ENCODE measurements at places on chromosomes 2 and 18.

GRCh38 chr2:203670939-203671338 lies 35.5 kb upstream of the CD28 start:
- DNase-seq: no peak

DNA sequence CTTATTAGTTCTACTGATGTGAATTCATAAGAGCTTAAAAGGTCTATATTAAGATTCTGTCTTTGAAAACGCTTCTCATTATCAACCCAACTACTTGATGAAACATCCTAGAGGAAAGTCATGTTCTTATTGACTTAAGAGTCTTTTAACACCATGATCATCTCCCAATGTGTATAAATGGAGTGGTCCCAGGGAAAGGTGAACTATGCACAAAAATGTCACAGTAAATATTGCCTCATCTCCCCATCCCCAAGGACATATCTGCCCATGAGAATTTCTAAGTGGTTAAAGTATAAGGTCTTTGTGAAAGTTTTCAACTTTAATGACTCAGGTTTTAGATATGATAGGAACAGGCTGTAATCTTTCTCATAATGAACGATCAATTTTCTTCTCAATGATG lies 240.1 kb downstream of the IRS1 start:
- no peak for DNase-seq

GRCh38 chr2:189854187-189854586 lies 69.9 kb downstream of the PMS1 start:
- DNase-seq: no peak

DNA sequence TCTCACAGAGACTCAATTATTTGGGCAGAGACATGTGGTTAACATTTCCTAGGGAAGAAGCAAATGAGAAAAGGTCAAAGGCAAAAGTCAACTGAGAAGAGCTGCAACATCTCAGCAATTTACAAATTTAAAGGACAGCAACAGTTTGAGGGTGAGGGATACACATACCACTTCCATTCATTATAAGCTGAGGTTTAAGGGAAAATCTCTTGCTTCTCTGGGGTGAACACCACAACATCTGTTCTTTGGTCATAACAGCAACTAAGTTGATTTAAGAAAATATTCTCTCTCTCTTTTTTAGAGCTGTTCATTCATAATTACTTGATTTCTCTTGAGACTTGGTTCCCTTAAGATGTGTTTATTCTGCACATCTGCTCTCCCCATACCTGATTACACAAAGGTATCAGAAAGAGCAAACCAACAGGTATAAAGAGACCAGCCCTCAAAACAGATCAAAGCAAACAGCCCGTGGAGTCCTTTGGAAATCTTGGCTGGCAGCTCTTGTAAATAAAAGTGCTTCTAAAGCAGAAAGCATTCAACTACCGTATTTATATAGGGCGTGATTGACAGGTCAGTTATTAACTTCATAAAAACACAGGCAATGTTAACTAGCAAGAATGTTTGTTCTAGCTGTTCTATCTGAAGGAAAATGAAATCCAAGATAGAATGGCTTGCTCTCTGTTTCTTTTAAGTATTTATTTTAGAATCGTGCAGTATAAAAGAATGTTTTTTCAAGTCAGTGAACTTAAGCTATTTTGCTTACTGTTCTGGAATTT lies 132.8 kb downstream of the THADA start:
- DNase-seq: no peak

- no peak for DNase-seq
These were observed 22.1 kb upstream of the CBLN2 start for GRCh38 chr18:72566290-72566689.

GRCh38 chr2:110870545-110870944 lies 138.2 kb downstream of the ACOXL start:
- no peak for DNase-seq

GRCh38 chr2:64114063-64114911 lies 29.9 kb downstream of the PELI1 start:
- DNase-seq: peak; percentile 78

DNA sequence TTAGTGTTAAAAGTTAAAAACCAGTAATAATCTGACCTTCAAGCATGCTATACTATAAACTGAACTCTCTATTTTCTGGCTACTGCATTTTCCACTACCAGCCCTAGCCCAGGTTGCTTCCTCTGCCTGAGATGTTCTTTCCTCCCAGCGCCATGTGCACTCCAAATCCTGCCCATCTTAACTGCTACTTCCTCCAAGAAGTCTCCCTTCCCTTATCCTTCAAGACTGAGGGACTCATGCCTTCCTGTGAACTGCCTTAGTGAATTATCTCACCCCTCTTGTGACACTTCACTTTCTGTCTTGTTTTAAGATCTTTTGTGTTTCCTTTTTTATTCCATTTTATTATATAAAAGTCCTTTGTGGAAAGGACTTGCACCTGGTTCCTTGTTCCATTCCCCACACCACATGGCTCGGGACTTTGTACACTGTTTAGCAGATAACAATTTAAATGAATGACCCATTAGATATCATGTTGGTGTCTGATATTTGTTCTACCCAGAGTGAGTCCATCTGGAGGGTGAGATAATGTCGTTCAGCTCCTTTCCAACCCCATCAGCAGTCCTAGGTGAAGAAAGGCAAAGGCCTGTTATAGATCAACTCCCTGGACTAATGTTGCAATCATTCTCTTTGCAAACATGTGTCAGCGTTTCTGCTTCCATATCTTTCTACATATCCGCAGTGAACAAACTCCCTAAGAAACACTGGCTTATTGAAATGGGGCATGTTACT lies 20.9 kb upstream of the AGFG1 start:
- peak; percentile 30 for DNase-seq

GRCh38 chr2:216221811-216222210 lies 112.7 kb downstream of the XRCC5 start:
- no peak for DNase-seq

DNA sequence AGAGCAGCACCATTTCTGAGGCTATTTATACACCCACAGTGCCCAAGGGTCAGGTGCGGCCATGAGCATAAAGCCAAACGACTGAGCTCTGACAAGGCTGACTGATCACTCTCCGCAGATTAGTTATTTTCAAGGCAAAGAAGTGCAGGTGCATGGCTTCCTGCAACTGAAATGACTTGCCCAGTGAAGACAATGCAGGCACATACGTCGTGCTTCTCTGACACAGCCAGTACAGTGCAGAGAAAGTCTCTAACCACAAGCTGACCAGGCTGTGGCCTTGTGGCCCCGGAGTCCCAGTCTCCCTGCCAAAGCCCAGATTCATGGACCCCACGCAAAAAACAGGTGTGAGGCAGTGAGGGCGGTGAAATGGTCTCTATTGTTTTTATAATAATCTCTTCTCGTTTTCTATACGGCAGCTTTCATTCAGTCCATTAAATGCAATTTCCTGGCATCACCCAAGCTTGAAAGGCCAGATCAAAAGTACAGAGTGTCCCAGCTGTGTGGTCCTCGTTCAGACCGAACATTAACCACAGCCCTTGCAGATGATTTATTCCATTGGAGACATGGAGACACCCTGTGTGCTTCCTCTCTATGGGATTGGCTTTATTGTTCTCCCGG lies 447.0 kb upstream of the ID2 start:
- DNase-seq: no peak

GRCh38 chr18:26993568-26993967 lies 128.1 kb upstream of the AQP4 start:
- no peak for DNase-seq

DNA sequence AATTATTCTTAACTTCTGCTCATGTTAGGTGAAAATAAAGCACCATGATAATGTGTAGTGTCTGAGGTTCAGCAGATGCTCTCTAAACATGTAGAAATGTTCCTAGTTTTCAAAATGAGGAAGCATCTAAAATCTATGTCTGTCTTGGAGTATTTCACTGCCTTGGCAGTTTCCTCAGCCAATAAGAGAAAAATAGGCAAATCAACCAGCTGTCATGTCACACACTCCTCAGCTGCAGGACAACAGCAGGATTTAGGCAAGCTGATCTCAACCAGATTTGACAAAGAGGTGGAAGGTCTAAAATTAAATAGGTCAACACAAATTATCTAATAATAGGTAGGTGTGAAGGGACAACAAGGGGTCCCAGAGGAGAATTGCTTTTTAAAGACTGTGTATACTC lies 164.1 kb upstream of the BOD1L2 start:
- no peak for DNase-seq

- no peak for DNase-seq
These were observed 149.2 kb upstream of the COPS8 start for GRCh38 chr2:236936446-236936940.

DNA sequence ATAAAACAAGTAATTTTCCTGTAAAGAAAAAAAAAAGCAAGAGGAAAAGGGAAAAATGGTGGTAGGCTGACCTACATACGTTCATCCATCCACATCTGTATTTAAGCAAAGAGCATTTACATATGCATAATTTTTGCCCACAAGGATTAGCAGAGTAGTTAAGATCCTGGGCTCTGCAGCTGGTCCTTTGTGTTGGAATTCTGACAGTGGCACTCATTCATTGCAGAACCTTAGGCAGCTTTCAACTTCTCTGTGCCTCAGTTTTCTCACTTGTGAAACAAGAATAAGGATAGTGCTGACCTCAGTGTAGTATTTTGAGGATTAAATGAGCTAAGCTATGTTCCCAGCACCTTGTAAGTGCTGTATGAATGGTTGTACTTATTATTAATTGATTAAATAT lies 211.3 kb downstream of the ARL4C start:
- DNase-seq: no peak

GRCh38 chr2:145806546-145806945 lies 1286.6 kb upstream of the ZEB2 start:
- no peak for DNase-seq

DNA sequence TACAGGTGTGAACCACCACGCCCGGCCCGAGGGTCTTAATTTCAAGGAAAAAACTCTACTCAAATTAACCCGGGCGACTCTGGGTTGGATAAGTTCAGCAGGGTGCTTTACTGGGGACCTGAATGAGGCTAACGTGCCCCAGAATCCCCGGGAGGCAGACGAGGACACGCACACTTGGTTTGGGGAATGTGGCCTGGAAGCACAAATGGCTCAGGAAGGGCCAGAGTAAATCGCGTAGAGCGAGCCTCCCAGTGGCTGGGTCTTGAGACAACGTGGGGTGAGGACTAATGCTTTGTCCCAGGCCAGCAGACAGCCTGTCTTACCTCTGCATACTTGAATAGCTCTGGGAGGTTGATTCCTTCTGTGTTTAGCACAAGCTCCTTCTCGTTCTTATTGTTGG lies 75.8 kb downstream of the POLR1A start:
- no peak for DNase-seq

GRCh38 chr2:201466050-201466675 lies 14.6 kb downstream of the STRADB start:
- no peak for DNase-seq

GRCh38 chr2:105754994-105755393 lies 10.3 kb downstream of the NCK2 start:
- no peak for DNase-seq

DNA sequence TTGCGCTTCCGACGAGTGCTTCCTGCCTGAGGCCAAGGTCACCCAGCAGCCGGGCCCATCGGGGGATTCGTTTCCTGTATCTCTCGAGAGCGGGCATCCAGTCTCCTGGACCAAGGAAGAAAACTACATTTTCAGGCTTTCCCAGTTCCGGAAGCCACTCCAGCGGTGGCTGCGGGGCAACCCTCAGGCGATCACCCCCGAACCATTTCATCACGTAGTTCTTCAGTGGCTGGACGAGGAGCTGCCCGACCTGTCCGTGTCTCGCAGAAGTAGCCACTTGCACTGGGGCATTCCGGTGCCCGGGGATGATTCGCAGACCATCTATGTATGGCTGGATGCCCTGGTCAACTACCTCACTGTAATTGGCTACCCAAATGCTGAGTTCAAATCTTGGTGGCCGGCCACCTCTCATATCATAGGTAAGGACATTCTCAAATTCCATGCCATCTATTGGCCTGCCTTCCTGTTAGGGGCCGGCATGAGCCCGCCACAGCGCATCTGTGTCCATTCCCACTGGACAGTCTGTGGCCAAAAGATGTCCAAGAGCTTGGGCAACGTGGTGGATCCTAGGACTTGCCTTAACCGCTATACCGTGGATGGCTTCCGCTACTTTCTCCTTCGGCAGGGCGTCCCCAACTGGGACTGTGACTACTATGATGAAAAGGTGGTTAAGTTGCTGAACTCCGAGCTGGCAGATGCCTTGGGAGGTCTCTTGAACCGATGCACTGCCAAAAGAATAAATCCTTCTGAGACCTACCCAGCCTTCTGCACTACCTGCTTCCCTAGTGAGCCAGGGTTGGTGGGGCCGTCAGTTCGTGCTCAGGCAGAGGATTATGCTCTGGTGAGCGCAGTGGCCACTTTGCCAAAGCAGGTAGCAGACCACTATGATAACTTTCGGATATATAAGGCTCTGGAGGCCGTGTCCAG lies 1.0 kb downstream of the MARS2 start:
- no peak for DNase-seq

DNA sequence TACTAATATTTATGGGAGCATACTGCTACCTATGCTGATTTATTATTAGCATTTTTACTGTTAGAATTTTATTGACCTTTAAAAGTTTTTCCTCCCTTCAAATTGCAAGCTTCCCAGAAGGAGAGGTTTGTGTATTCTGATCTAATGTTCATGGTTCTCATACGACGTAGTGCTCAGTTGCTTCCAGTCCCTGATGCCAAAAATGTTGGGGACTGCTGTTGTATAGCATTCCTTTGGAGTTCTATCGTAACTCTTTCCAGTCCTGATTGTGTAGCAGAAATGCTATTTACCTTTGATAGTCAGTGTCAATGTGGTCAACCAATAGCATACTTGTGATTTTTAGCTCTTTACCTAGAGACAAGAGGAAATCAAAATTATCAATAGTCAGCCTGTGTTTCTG lies 69.5 kb upstream of the ZSWIM2 start:
- DNase-seq: no peak

Data from NCI-H226 (cell line).